ENCODE measurements at places on chromosomes 6 and 20.
A peak's percentile ranks its signal among the peaks of the same experiment; 100 is the strongest.

- DNase-seq: no peak
Observed at GRCh38 chr20:36253036-36253435, 16.8 kb downstream of the AAR2 start.

DNA sequence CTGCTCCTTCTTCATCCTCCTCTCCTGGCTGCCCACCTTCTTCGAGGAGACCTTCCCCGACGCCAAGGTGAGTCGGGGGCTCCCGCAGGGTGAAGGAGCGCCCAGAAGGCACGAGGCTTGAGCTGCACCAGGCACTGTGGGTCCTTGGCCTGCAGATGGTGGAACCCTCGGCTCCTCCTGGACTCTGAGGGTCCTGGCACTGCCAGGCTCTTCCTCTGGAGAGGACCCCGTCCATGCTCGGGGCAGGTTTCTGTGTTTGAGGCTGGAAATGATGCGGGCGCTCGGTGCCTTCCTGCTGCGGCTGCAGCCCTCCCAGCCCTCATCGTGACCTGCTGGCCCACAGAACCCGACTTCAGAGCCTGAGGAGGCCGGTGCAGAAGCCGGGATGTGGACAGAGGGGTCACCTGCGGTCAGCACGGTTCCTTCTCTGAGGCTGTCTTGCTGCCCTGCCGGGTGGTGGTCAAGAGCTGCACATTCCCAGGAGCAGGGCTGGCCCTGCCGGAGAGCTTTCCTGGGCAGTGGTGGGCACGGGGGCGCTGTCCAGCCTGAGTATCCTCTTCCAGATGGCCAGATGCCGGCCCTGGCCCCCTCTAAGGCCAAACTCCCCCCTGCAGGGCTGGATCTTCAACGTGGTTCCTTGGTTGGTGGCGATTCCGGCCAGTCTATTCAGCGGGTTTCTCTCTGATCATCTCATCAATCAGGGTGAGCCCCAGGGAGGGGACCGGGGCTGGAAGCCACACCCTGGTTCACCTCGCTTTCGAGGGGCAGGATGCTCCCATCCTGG lies 11.3 kb downstream of the SLC17A9 start:
- no peak for DNase-seq

GRCh38 chr20:63895952-63896263 lies 982 bp downstream of the DNAJC5 start:
- peak; percentile 30 for DNase-seq

DNA sequence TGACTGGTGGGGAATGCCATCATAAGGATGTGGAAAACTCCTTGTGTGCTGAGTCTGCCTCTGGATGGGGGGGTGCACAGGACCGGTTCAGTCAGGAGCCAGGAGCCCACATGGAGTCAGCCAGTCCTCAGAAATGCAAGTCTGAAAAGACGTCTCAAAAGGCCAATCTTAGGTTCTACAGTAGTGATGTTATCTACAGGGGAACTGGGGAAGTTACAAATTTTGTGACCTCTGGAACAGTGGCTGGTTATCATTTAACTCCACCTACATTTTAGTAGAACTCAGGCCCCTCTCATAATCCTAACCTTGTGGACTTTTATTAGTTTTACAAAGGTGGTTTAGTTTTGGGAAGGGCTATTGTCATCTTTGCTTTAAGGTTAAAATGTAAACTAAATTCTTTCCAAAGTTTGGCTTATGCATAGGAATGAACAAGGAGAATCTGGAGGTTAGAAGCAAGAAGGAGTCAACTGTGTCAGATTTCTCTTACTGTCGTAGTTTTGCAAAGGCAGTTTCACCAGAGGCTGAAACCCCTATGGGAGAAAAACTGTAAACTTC lies 13.7 kb upstream of the TBC1D22B start:
- no peak for DNase-seq

DNA sequence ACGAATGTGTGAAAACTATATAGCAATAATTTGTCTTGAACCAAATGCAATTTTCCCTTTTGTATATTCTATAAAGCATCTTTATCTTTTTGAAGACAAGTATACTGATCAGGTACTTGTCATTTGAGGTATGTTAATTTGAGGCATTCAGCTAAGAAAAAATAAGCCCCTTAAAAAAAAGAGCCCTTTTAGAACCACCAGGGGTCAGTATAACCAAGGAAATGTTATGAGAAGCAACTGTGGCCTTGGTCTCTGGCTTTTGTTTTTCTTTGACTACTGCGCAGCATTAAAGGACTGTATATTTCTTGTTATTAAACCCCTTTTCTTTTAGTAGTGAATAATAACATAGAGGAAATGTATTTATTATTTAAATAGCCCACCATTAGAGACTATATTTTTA lies 43.1 kb downstream of the CD109 start:
- peak; percentile 88 for DNase-seq

- no peak for DNase-seq
Observed at GRCh38 chr6:63504777-63505384, 67.4 kb upstream of the LOC128125822 start.

DNA sequence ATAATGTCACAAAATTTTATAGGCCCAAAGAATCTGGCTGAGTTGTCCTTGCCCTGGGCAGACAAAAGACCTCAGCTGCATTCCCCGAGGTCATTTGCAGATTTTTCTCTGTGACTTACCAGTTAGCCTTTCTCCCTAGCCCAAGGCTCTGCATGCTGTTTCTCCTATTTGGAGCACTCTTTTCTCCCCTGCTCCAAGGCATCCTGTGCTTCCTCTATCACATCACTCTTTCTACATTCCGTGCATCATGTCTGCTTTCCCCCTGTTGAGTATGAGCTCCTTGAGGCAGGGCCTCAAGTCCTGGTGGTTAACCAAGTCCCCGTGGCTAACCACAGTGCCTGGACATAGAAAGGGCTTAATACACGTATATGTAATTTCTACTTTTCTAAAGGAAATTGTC lies 593 bp upstream of the GSTA3 start:
- DNase-seq: no peak

- DNase-seq: no peak
Observed at GRCh38 chr6:19979059-19979458, 141.9 kb downstream of the ID4 start.

DNA sequence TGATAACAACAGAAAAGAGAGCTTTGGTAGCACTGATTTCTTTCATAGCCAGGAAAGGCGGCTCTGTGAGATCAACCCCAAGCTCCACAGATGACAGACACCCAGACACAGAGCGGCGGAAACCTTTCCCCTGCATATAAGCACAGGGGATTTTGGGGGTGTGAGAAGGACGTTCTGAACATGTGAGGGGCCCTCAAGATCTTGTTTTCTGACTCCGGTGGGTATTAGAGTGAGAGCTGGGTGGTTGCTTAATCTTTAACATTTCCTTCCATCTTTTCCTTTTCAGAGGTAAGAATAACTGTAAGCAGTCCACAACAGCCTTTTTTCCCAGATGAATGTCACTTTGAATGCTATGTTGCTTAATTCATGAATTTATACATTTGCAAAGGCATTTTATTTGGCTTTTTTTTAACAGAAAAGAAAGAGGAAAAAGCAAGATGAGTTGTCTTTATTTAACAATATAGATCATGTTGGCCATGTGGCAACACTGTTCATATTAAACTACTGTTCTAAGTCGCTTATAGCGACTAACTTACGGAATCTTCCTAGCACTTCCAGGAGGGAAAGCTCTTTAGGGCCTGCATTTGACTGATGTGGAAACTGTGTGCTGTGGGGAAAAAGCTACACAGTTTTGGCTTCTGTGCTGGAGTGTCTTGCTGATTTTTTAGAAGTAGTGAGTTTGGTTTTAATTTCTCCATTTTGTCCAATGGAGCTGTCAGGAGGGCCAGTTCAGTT lies 80.5 kb upstream of the NAA20 start:
- no peak for DNase-seq

- DNase-seq: no peak
Observed at GRCh38 chr6:39577446-39578165, 147.6 kb downstream of the KIF6 start.

- DNase-seq: peak; percentile 71
Observed at GRCh38 chr6:137894779-137895385, 27.8 kb downstream of the TNFAIP3 start.

- DNase-seq: peak; percentile 53
Observed at GRCh38 chr6:15350386-15351083, 104.7 kb downstream of the JARID2 start.

DNA sequence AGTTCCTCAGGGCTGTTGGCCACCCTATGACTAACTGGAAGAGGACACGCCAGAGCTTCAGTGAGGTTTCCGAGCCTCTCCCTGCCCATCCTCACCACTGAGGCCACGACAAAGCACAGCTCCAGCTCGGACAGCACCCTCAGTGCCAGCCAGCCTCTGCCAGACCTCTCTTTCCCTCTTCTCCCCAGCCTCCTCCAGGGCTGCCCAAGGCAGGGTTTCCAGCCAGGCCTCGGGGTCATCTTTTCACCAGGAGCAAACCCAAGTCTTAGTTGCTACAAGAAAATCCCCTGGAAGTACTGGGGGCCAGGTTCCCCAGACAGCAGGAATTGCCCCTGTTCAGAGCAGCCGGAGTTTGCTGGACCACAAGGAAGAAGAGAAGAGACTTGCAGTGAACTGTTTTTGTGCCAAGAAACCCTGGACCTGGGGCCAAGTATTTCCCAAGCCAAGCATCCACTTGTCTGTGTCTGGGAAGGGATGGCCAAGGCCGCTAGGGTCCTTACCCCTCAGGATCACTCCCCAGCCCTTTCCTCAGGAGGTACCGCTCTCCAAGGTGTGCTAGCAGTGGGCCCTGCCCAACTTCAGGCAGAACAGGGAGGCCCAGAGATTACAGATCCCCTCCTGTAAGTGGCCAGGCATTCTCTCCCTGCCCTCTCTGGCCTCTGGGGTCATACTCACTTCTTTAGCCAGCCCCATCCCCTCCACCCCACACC lies 41.6 kb downstream of the PLAGL2 start:
- DNase-seq: no peak

DNA sequence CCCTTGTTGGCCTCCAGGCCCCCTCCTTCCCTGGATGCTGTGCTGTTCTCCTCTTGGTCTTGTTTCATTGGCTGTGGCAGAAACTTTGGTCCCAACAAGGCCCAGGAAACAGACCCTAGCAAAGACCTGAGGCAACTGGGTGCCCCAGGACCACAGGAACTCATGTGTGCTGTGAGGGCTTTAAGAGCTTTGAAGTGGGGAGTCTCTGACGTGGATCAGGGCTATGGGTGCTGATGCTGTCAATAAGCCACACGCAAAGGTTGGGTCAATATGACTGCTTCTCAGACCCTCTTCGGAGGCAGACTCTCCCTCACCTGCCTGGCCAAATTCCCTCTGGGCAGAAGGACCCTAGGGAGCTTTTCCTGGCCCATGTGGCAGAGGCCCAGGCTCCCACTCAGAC lies 91.5 kb upstream of the MLN start:
- no peak for DNase-seq

- DNase-seq: no peak
Observed at GRCh38 chr20:12199703-12200102, 282.0 kb downstream of the BTBD3 start.

DNA sequence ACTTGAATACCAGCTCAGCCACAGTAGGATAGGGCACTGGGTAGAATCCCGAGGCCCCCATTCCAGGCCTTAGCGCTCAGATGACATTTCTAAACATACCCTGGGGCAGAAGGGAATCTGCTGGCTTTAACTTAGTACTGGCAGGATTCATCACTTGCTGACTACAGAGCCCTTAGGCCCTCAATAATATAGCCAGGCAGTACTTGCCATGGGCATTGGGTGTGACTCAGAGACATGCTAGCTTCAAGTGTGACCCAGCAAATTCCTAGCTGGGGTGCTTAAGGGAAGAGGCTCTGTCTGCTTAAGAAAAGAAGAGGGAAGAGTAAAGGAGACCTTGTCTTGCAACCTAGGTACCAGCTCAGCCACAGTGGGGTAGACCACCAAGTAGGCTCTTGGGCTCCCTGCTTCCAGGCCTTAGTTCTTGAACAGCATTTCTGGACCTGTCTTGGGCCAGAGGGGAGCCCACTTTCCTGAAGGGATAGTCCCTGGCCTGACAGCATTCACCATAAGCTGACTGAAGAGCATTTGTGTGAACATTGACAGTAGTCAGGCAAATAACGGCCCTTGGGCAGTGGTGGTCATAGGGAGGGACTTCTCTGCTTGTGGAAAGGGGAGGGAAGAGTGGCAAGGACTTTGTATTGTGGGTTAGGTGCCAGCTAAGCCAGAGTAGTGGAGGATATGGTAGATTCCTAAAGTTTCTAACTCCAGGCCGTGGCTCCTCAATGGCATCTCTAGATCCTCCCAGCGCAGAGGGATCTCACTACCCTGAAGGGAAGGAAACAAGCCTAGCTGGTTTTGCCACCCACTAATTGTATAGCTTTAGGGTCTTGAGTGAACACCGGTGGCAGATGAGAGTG lies 48.5 kb upstream of the HACE1 start:
- DNase-seq: no peak

GRCh38 chr20:53964501-53965253 lies 105.7 kb downstream of the BCAS1 start:
- no peak for DNase-seq

- no peak for DNase-seq
Observed at GRCh38 chr20:57582029-57582378, 21.1 kb downstream of the PCK1 start.

DNA sequence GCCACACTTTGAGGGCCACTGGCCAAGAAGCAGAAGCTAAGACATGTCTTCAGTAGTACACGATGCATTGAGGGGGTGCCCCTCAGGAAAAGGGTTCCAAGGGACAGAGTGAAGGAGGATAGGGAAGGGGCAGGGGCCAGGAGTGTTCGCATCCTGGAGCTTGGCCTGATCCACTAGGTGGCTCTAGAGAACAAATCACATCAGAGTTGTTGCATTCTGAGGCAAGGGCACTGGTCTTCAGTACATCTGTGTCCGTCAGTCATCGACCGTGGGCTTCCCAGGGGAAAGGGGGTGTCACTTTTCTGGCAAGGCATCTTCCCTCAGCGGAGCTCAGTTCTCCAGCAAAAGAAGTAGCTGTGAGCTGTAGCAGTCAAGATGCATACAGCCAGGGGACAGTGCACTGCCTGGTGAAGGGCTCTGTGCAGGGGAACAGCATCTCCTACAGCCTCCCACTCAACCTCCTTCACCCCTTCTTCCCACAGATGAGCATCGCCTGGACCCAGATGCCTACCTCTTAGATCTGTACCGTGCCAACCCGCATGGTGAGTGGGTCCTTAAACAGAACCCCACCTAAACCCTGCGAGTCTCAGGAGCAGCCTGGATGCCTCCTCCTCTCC lies 47.8 kb downstream of the ARHGAP40 start:
- DNase-seq: peak; percentile 27
